ENCODE measurements at places on chromosomes 12 and 14.

- no peak for DNase-seq
Measured at GRCh38 chr14:35390577-35391387, 13.8 kb downstream of the NFKBIA start.

DNA sequence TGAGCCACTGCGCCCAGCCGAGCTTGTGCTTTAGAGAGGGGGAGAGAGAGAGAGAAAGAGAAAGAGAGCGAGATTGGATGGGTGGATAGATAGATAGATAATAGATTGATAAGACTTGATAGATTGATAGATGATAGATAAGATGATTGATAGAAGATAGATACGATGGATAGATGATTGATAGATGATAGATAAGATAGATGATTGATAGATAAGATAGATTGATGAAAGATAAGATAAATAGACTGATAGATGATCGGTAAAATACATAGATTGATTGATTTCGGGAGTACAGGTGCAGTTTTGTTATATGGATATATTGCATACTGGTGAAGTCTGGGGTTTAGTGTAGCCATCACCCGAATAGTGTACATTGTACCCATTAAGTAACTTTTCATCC is 65.9 kb downstream of the SPRING1 start:
- DNase-seq, result no peak

DNA sequence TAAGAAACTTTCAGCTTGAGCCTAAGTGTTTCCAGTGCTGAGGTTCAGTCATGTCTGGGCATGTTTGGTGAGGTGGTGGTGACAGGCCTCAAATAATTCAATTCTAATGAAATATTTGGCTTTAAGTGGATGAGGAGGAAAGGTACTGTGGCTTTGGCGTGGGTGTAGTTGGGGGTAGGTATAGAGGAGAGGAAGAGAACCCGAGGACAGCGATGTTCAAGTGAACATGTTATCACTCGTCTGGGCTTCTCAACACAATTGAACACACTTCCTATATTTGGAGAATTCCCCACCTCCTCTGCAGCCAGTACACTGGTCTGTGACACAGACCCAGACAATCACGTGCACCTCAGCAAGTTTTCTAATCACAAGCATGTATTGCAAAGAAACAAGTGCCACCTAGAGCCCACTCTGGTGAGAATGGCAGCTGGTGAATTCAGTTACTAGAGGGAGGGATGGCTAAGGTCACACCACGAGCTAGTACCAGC is 53.0 kb downstream of the IFNG-AS1 start:
- no peak for DNase-seq

- no peak for DNase-seq
Measured at GRCh38 chr12:112839386-112839972, 47.9 kb downstream of the RPH3A start.

DNA sequence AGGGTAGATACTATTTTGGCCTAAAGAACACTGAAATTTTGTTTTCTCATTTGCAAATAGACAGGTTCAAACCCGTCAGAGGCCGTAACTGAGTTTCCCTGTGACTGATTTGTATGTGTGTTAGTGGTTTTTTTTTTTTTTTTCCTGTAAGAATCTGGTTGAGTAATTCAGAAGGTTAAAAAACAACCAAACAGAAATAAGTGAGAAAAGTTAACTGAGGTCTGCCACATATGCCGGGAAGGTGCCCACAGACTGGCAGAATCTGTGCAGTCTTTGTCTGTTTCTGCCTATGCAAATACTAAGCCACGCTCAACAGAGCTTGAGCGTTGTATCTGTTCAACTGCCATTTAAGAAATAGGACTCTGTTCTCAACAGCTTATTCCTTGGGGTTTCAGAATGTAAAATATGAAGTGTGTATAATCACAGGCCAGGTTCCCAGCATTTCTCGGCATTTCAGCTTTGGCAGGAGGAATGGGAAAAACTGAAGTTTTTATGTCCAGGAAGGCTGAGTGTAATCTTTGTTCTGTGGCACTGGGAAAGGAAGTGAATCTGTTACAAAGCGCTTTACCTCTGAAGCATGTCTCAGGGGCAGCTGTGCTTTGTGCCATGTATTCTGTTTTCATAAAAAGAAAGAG is 181.9 kb downstream of the PRKCH start:
- no peak for DNase-seq

- DNase-seq, result no peak
Measured at GRCh38 chr14:101888182-101888581, 76.2 kb upstream of the DYNC1H1 start.

GRCh38 chr12:118645219-118645618 is 268.9 kb downstream of the SUDS3 start:
- no peak for DNase-seq

DNA sequence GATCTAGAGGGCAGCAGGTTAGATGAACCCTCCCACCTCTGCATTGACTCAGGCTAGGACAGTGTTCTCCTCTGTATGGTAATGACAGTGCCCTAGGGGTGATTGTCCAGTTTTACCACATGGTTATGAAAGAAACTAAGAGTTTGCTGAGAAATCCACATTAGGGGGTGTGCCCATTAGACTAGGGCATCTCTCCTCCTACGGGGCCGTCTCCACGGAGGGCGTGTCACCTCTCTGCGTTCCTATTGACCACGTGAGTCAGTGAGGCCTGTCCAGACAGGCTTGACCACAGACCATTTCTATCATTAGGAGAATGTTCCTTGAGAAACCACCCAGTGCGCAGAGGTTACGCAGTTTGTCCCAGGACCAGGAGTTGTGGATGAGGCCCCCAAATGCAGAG is 8.3 kb downstream of the MVK start:
- no peak for DNase-seq

GRCh38 chr12:53738406-53739213 is 11.4 kb upstream of the CALCOCO1 start:
- no peak for DNase-seq

- DNase-seq, result no peak
Measured at GRCh38 chr12:62106547-62107185, 153.5 kb upstream of the USP15 start.

DNA sequence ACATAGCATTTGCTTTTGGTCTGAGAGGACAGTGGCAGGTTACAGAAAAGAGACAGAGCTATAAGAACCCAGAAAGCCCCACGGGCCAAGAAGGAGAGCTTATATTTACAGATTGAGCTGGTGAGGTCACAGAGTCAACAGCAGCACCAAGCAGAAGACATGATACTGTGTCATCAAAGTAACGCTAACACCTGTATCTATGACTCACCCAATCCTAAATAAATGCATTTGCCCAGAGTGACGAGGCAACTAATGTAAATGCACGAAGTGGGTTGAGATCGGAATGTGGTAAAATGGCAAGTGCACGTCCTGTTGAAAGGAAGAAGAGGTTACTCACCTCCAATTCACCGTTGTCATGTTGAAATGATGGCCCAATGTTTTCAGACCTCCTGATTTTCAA is 6.7 kb upstream of the CD163L1 start:
- no peak for DNase-seq

DNA sequence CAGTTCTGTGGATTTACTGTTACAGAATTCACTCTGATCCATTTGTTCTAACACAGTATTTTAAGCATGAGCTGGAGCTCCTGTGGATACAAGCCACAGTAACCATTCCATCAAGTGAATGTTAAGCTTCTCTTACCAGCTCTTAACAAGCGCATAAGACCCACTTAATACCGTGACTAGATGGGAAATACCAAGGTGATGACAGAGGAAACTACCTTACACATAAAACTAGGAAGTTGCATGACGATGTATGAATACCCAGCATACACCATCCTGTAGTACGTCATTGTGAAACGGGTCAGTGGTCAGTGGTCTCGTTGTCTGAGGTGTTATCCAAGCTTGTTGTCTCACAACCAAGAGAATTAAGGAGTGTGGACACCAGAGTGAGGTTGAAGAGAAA is 2.0 kb upstream of the GALC start:
- DNase-seq, result no peak

DNA sequence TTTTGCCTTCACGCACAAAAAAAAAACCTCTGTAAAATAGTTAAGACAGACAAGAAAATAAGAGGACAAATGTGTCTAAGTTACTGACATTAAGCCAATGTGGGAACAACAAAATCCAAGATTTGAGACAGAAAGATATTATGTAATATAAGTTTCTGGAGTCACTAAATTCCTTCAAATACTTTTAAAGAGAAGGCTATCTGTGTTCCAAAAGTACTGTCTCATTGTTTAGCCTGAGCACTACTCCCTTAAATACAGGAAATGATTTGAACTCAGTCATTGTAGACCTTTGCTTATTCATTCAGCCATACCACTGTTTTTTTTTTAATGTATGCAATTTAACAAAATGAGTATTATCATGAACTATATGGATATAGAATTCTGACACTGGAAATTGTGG is 82.7 kb upstream of the KITLG start:
- no peak for DNase-seq

DNA sequence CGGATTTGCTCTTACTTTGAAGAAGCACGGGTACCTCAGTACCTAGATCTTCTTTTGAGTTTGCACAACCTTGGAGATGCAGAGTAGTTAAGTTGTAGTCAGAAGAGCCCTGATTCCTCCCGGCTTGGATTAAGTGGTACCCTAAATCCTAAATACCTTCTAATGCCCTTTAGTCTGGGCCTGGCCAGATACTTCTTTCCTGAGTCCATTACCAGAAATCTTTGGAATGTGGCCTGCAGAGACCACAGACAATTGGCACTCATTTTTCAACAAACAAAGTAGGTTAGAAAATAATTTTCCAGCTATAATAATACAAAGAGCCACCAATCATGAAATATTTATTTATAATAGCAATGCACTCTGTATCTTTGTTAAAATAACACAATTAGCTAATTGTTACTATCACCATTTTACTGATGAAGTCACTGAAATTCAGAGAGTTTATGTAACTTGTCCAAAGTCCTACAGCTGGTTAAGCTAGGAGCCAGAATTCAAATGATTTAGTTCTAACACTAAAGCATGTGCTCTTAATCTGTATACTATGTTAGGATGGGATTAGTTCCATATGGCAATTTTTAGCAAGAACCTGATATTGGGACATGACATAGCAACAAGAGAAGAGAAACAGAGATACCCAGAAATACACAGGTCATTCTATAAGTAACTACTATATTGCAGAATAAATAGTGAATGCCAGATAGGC is 132.1 kb upstream of the PDZRN4 start:
- DNase-seq, result no peak

DNA sequence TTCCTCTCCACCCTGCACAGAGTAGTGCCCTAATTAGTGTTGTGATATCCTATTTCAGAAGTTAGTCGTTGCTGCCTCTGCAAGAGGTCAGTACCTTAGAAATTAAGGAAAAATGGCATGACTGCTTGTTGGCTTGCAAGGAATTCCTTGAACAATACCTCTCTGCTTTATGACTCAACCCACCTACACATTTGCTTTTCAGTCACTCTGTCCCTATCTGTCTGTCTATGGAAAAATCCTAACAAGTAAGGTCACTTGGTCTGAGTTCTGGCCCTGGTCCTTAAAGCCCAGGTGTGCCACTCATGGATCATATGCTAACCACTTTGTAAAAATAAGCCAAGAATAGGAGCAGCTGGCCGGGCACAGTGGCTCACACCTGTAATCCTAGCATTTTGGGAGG is 116.4 kb upstream of the ATF1 start:
- DNase-seq, result no peak

- DNase-seq, result no peak
Measured at GRCh38 chr12:132407451-132407961, 78.1 kb upstream of the GALNT9 start.

GRCh38 chr12:61780435-61780834 is 479.8 kb upstream of the USP15 start:
- no peak for DNase-seq

- no peak for DNase-seq
Measured at GRCh38 chr14:74841230-74842207, 34.4 kb downstream of the PROX2 start.

DNA sequence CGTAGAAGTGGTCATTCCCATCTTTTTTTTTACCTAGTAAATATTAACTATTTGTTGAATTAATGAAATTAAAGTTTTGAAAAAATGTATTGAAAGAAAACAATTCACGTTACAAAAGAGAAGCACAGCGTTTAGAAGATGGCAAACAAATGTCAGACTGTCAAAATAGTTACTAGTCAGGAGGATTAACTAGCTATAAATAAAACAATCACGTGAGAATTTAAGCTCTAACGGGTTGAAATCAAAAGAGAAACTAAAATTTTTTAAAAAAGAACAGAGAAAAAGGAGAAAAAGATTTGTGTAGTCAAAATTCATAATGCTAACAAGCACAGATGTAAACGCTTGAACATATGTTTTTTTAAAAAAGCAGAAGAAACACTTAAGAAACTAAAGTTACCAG is 26.4 kb downstream of the DDHD1 start:
- DNase-seq, result no peak

DNA sequence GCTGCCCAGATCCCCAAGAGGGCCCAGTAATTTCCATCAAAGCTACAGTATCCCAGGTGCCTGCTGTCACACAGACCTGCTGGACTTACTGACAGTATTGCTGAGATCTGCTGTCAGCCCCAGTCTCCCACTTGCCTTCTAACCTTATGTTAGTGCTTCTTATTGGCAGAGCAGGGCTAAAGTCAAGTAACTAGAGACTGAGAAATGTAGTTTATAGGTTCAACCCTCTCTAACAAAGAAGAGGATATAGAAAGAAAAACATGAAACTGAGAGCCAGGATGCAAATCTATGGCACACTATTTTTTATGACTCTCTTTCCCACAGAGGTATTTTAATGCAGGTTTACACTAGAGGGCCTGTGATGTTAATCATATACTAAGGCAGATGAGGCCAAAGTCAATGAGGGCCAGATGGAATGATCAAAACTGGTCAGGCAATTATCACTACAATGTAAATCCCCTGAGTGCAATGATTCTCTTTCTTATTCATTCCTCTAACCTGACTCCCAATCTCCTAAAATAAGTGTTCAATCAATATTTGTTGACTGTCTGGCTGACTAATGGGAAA is 781.9 kb downstream of the VRK1 start:
- DNase-seq, result no peak

- no peak for DNase-seq
Measured at GRCh38 chr12:89765959-89766824, 57.6 kb upstream of the ATP2B1 start.

- DNase-seq, result no peak
Measured at GRCh38 chr14:99117671-99118045, 154.3 kb downstream of the BCL11B start.

- no peak for DNase-seq
Measured at GRCh38 chr14:106522990-106523389, 996.6 kb downstream of the TMEM121 start.

GRCh38 chr12:22396253-22396652 is 61.7 kb upstream of the ST8SIA1 start:
- no peak for DNase-seq

DNA sequence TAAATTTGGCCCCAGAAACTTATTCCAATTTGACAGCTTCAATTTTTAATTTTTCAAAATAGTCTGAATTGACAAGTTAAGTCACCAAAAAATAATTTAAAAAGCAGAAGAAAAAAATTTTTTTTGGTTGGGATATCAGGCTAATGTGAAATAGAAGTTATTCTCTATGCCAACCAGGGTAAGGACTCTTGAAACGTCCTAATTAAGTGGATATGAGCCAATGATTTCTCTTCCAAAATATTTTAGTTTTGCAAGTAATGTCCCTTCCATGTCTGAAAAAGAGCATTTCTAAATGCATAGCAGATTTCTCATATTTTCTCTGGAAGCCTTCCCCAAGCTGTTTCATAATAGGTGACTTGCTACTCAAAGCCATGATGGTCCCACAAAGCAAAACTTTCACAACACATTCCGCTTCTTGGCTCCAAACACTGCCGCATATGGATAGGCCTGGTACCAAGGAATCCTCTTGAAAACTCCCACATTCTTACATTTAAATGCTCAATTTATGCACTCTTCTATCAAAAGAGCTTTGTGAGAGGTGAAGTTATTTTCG is 65.1 kb downstream of the SIX6 start:
- no peak for DNase-seq

GRCh38 chr12:107955966-107956643 is 173.0 kb upstream of the WSCD2 start:
- no peak for DNase-seq

GRCh38 chr12:112319395-112319794 is 62.8 kb downstream of the HECTD4 start:
- no peak for DNase-seq
